Stimulated activated CD4-positive, alpha-beta T cell treated with anti-CD3 and anti-CD28 coated beads, Interleukin-12 subunit alpha, Interleukin-12 subunit beta, amount 100 ng/mL, for 4 hours (primary cell): ENCODE measurements at places on chromosomes 3 and 15.
A peak's percentile ranks its signal among the peaks of the same experiment; 100 is the strongest.

- DNase-seq, result no peak
Measured at GRCh38 chr3:104907507-104907906, 459.2 kb upstream of the ALCAM start.

DNA sequence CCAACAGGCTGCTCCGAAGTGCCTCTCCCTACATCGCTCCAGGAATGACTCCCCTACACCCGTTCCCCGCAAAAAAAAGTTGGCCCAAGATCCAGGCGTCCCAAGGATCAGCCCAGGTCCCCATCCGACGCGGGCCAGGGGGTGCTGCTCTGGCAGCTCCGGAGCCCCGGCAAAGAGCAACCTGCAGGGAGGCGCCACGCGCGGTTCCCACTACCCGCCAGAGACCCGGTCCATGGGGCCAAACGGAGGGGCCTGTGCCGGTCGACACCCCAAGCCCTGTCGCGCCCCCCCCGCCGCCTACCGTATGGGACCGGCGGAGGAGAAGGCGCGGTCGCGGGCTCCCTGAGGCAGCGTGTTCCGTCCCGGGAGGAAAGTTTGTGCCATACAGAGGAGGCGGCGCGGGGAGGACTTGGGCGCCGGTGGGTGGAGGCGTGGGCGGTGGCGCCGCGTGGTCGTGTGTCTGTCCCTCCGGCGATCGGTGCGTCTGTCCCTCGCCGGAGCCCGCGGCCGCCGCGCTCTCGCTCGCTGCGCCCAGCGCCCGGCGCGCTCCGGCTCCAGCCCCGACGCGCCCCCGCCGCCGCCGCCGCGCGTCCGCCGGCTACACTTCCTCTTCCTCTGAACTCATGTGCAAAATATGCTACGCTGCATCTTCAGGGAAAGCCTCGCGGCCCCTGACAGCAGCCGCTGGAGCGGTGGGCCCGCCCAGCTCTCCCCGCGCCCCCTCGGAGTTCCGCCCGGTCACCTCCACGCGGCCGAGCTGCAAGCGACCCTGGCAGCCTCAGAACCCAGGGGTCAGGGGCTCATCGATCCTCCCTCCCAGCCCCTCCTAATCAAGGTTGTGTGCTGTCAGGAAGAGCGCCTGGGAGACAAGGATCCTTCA is at the start of gene RFTN1:
TSS of gene RFTN1 (minus strand) at position 559 of the 880 bp plus-strand sequence. CDS start 19,830 bp downstream, outside the sequence.
- peak; percentile 51 for DNase-seq

DNA sequence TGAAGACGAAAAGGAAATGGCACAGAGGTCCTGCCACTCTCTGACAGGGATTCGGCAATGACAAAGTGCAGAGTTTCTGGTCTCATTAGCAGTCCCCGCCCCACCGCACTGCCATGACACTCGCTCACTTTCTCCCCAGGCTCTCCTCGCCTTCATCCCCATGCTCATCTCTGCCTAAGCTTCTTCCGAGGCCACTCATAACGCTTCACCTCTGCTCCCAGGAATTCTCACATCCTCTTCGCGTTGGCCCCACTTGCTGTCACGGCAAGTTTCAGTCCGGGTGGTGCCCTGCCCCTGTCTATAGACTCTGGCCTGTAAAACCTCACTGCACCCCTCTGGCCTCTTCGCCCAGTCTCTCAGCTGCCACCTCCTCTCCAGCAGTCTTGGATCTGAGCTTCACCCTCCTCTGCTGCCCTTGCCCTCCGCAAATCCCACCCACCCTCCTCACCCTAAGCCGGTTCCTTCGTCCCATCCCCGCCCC is 654 bp downstream of the RUBCN start:
- DNase-seq, result peak; percentile 38

GRCh38 chr15:100121285-100121684 is 220.5 kb downstream of the ADAMTS17 start:
- no peak for DNase-seq

GRCh38 chr15:89781055-89781454 is 4.9 kb downstream of the MESP2 start:
- DNase-seq, result no peak

GRCh38 chr3:63228677-63229076 is 49.4 kb upstream of the SYNPR start:
- DNase-seq, result no peak

DNA sequence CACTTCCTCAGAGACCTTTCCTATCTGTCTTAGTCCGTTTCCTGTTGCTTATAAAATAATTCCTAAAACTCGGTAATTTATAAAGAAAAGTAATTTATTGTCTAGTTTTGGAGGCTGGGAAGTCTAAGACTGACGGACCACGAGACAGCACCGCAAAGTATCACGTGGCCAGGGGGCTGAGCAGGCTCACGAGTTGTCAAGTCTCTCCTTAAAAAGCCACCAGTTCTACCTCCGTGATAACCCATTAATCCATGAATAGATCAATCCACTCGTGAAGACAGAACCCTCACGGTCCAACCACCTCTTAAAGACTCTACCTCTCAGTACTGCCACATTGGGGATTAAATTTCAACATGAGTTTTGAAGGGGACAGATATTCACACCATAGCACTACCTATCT is 821 bp downstream of the LINS1 start:
- DNase-seq, result peak; percentile 28

GRCh38 chr3:182330646-182331045 is 462.7 kb upstream of the ATP11B start:
- no peak for DNase-seq

DNA sequence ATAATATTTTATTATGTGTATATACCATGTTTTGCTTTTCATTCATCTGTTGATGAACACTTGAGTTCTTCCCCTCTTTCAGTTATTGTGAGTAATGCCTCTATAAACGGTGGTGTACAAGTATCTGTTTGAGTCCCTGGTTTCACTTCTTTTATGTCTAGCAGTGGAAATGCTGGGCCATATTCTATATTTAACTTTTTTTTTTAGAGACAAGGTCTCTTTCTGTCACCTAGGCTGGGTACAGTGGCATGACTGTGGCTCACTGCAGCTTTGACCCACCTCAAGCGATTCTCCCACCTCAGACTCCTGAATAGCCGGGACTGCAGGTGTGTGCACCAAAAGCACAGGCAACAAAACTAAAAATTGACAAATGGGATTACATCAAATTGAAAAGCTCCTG is 19.9 kb downstream of the GOLM2 start:
- no peak for DNase-seq

GRCh38 chr15:79962178-79962577 is 8.8 kb downstream of the BCL2A1 start:
- DNase-seq, result no peak

- DNase-seq, result no peak
Measured at GRCh38 chr15:89436560-89437311, 59.6 kb downstream of the RHCG start.

- peak; percentile 67 for DNase-seq
Measured at GRCh38 chr3:88149509-88150362, at the start of gene C3orf38. TSS of gene C3orf38 (plus strand) at chr3:88149959. CDS start at chr3:88150053, 94 bp downstream.

GRCh38 chr3:19891740-19892139 is 42.3 kb downstream of the EFHB start:
- DNase-seq, result no peak

DNA sequence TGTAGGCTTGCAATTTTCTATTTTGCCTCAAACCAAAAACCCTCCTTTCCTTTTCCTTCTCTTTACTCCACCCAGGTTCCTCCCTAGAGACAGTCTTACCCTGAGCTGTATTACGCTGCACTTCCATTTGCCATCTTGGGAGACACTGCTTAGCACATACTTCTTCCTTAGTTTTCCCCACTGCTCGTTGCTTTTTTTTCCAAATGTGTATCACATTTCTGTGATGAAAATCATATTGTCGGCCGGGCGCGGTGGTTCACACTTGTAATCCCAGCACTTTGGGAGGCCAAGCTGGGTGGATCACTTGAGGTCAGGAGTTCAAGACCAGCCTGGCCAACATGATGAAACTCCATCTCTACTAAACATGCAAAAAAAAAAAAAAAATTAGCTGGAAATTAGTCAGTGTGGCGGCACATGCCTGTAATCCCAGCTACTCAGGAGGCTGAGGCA is 29.5 kb downstream of the POPDC2 start:
- no peak for DNase-seq

GRCh38 chr3:42647821-42648459 is 5.6 kb upstream of the ZBTB47 start:
- no peak for DNase-seq

GRCh38 chr15:74895830-74896229 is 6.0 kb downstream of the MPI start:
- DNase-seq, result no peak

DNA sequence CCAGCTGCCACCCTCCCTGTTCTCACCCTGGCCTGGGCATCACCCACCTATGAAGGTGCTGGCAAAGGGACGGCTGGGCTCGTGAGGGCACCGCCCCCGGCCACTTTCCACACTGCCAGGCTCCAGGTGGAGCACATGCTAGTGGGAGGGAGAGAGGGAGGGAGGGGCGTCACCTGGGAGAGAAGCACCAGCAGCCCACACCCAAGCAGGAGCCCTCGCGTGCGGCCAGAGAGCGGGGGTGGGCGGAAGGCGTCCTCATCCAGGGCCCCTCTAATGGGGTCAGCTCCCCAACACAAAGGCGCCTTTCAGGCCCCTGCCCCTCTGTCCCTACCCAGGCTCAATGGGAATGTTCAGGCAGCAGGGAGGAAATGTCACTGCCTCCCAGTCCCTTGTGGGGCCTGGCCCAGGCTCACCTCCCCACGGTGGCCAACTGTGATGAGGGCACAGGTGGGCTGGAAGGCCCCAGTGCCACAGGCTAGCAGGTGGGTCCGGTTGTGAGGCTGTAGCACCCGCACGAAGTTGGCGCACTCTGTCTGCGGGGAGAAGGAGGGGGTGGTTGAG is 3.1 kb downstream of the SEMA3G start:
- DNase-seq, result no peak

DNA sequence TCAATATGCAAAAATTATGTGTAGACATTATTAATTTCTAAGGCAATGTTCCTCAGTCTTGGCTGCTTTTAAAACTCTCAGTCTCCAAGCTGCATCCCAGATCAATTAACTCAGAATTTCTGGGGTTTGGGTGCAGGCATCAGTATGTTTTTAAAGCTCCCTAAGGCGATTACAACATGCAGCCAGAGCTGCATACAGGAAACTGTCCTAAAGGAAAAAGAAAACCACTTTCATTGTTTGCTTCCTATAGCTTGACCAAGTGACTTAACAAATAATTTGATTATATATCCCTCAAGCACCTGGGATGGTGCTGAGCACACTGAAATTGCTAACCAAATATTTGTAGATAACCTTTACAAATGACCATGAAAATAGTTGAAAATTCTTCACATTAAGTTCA is 194.7 kb downstream of the DTWD1 start:
- no peak for DNase-seq

GRCh38 chr3:186665625-186666188 is at the start of gene HRG:
TSS of gene HRG (plus strand) at chr3:186666014. CDS start at chr3:186666032, 18 bp downstream.
- no peak for DNase-seq

GRCh38 chr15:52370010-52370409 is 74.4 kb upstream of the MYO5C start:
- DNase-seq, result no peak

GRCh38 chr15:41334293-41335120 is 1.8 kb downstream of the NUSAP1 start:
- DNase-seq, result no peak

DNA sequence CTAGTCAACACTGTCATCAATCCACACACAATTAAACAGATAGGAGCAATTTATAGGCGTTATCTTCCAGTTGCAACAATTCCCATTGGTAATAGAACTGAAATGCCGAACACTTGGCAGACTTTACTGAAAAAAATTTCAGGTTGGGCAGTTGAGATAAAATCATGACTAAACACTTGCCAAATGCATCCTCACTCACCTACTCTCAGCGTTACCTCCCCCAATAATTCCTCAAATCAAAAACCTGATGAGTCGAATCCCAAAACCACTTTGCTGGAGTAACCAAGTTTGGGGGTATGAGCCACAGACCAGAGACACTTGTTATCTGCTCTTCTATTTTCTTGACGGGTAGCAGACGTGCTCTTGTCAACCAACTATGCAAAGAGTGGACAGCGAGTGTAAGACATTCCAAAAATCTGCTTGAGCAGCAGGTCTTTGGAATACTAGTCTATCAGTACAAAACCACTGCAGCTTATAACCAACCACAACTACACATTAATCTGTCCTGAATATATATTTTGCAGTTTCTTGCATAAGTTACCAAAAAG is 30.3 kb downstream of the PPP1R2 start:
- no peak for DNase-seq

DNA sequence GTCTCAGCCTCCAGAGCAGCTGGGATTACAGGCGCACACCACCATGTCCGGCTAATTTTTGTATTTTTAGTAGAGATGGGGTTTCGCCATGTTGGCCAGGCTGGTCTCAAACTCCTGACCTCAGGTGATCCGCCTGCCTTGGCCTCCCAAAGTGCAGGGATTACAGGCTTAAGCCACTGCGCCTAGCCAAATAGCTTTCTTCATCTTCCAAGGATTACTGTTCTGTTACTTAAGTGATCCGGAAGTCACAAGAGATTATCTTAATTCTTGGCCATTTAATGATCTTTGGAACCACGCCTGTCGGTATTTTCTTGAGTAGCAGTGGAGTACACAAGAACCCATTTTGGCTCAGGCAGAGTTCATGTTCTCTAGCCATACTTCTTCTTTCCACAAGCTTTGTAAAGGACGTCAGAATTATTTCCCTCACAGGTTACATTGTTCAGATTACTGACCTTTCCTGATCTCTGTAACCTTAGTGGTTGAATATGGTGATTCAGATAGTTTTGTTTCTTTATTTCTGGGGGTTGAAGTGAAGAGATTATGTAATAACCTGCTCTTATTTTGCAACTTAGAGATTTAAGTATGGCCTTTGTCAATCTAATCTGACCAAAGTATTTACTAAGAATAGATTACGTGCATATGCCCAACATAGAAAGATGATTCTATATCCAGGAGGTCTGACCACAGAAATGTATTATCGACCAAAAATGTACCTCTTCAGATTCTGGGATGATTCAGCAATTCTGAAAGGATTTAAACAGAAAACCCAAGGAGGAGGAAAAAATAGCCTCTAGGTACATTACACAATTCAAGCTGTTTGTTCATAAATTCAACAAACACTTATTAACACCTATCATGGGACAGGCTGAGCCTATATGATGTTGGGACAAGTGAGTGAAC is 132.2 kb downstream of the GREM1 start:
- DNase-seq, result no peak

DNA sequence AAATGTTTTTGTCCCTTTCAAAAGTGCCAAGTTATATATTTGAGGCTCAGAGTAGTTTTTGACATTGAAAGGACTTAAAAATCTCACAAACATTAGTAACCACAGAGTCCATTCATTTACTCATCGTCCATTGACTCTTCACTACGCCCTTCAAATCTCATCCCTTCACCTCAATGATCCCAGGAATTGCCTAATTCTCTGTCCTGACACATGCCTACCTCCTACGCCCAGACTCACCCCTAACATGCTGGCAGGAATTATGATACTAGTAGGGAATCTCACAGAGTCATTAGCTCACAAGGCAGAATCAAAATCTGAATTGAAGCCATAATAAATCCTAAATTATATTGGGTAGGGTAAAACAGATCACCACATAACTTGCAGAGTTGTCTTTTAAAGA is 410.1 kb downstream of the RAP2B start:
- no peak for DNase-seq

GRCh38 chr15:63135804-63136203 is 14.1 kb downstream of the LACTB start:
- no peak for DNase-seq

DNA sequence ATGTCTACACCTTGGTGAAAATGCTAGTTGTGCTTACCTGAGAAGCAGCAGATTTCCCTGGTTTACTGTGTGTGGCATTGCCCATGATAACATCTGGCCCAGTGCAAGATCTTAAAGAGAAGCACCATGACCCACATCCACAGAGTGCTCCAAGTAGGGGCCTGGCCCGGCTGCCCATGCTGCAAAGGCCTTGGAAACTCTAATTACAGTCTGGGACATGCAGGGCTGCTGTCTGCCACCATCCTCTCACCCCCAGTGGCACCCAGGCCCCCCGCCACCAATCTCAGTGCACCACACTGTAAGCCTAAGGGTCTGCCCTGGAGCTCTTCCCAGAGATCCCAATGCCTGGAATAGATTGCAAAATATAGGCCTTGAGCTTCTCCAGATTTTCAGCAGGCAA is 132.6 kb downstream of the CHDH start:
- DNase-seq, result no peak
